ENCODE measurements at places on chromosomes 7 and 10.

DNA sequence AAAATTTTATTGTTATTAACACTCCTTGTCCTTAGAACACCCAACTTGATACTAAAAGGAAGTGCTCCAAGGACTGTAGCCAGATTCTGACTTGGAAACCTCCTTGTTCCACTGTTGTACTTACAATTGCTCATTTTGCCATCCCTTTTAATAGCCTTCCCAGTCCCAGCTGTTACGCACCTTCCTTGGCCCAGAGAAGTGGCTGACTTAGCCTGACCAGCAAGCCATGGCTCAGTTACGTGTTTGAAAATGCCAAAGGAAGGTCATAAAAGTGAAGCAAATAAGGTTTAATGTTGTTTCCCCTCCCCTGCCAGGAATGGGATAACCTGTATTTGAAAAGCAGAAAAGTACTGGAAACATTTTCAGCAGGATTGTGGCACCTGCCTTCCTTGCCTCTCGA, 3.7 kb upstream of the ANKRD1 start:
- DNase-seq = no peak

DNA sequence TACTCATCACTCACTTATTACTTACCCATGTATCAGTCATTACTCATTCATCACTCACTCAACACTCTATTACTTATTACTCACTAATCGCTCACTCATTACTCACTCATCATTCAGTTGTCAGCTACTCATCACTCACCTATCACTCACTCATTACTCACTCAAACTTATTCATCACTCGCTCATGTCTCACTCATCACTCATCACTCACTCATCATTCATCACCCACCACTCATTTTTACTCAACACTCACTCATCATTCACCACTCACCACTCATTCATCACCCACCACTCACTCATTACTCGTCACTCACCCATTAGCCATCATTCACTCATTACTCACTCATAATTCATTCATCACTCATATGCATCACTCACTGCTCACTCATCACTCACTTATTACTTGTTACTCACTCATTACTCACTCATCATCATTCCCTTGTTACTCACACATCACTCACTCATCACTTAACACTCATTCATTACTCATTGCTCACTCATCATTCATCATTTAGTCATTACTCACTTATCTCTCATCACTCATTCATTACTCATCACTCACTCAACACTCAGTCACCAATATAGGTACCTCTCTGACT, 237.9 kb downstream of the ADARB2 start:
- no peak for DNase-seq

DNA sequence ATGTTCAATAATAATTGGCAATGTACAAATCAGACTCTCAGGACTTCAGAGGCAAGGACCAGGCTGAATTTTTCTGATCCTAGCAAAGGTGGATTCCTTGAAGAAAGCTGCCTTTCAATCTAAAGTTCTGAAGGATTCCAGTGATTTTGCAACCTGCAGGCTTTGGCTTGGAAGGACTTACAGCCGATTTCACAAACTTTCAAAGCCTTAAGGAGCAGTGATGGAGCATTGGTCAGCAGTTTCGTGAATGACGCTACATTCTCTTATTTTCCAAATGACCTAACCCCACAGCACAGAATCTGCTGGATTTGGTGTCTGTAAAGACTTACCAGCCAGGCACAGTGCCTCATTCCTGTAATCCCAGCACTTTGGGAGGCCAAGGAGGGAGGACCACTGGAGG, 167.5 kb downstream of the ARHGAP12 start:
- DNase-seq = no peak

DNA sequence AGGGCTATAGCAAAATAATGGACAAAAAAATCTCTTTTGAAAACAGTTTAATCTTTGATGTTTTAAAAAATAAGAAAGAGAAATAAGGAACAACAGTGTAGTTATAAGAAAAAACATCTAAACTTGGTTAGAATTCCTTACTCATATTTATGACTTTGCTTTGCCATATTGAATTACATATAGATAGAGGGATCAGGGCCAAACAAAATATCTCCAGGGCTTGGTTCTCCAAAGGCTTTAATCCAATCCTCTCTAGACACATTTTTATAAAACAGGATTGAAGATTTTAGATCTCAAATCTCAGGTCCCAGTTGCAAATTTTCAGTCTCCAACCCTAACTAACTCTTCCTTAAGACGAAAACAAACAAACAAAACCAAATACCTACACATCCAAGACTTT, 72.6 kb upstream of the RHOBTB1 start:
- no peak for DNase-seq

GRCh38 chr10:15201589-15202300, 33.3 kb upstream of the NMT2 start:
- DNase-seq = no peak

GRCh38 chr10:124701435-124701834, 42.7 kb downstream of the FAM53B start:
- DNase-seq = no peak

- no peak for DNase-seq
Observed at GRCh38 chr10:33719005-33719703, 384.7 kb upstream of the NRP1 start.

DNA sequence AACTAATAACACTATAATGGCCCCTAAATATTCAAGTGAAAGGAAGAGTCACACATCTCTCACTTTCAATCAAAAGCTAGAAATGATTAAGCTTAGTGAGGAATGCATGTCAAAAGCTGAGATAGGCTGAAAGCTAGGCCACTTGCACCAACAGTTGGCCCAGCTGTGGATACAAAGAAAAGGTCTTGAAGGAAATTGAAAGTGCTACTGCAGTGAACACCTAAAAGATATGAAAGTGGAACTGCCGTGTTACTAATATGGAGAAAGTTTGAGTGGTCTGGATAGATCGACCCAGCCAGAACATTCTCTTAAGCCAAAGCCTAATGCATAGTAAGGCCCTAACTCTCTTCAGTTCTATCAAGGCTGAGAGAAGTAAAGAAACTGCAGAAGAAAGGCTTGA, 12.1 kb upstream of the SNX13 start:
- peak; percentile 84 for DNase-seq

DNA sequence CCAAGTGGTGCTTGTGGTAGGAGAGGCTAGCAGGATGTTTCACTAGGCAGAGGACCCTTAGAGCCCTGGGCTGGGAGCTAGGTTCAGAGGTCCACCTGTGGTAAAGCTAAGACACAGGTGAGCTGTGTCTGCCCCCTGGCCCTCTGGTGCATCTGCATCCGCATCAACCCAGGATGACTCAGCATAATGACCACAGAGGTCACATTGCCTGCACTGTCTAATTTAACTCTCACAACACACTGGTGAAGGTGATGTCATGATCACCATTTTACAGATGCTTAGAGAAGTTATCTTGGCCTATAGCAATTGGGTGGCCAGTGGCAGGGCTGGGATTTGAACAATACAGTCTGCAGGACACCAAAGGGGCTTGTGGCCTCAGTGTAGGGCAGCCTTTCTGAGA, 33.1 kb downstream of the HABP2 start:
- no peak for DNase-seq

DNA sequence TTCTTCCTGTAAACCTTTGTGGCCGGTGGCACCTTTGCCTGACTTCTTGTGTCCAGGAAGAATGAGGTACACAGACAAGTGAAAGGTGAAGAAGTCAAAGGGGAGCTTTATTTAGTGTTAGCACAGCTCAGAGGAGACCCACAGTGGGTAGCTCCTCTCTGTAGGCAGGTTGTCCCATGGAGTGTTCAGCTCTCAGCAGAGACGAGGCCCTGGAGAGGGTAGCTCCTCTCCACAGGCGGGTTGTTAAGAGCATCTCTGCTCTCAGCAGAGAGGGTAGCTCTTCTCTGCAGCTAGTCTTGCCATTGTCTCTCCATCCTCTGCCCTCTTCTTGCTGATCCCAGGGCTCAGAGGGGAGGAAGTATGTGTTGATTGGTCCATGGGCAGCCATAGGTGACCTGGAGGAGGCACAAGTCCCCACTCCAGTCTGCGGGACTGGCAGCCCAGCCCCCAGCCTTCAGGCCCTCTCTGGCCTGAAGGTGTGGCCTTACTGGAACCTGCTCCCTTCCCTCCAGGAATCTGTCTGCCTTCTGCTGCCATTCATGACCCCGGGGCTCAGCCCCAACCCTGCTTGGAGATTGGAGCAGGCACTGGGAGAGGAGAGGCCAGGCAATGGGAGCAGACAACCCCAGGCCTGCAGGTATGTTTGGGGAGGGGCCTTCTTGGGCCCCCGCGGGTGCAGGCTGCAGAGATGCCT, 24.5 kb downstream of the HHEX start:
- no peak for DNase-seq

GRCh38 chr7:98831641-98832221, 38.1 kb downstream of the TMEM130 start:
- DNase-seq = peak; percentile 19

All from activated CD4-positive, alpha-beta T cell treated with anti-CD3 and anti-CD28 coated beads, Interleukin-2, Interleukin-4, amounts not matched to agents 100 ng/mL and 50 ng/mL, durations not matched to agents 16 hours and 8 hours (primary cell).